Inflammatory macrophage (primary cell): ENCODE measurements at places on chromosomes 6 and 20.

DNA sequence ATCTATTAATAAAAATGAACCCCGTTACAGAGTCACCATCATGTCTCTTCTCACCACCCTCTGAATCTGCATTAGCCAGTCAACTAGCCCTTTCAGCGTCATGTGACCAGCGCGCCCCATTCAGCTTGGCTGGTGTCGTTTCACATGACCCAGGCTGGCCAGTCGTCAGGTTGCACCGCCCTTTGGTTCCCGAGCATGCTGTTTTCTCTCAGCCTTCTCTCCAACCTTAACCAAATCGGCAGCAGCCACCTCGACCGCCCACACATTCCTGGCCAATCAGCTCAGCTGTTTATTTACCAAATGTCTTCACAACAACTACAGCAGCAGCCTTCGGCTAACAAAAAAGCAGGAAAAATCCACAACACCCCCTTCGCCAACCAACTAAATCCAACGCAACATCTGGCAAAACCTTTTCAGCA, 5.6 kb downstream of the SRSF3 start:
- no peak for DNase-seq

DNA sequence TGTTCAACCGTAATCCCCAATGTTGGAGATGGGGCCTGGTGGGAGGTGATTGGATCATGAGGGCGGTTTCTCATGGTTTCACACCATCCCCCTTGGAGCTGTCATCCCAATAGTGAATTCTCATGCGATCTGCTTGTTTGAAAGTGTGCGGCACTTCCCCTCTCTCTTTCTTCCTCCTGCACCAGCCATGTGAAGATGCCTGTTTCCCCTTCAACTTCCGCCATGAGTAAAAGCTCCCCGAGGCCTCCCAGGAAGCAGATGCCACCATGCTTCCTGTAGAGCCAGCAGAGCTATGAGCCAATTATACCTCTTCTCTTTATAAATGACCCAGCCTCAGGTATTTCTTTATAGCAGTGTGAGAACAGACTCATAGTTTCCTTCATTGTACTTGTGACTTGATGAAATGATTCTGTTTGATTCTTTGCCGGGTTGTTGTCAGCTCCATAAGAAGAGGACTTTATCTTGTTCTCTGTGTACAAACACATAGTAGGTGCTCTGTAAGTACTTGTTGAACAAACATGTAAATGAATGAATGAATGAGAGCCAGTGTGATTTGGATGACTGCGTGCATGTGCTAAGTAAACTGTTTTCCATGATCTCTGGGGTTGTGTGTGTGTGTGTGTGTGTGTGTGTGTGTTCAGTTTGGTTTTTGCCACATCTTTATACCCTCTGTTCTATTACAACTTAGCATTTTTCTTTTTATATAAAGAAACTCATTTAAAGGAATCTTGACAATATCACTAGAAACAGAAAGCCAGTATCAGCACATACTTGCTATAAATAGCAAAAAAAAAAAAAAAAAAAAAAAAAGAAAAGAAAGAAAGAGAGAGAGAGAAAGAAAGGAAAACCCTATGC, 22.5 kb upstream of the PTGIS start:
- DNase-seq, result peak; percentile 32

DNA sequence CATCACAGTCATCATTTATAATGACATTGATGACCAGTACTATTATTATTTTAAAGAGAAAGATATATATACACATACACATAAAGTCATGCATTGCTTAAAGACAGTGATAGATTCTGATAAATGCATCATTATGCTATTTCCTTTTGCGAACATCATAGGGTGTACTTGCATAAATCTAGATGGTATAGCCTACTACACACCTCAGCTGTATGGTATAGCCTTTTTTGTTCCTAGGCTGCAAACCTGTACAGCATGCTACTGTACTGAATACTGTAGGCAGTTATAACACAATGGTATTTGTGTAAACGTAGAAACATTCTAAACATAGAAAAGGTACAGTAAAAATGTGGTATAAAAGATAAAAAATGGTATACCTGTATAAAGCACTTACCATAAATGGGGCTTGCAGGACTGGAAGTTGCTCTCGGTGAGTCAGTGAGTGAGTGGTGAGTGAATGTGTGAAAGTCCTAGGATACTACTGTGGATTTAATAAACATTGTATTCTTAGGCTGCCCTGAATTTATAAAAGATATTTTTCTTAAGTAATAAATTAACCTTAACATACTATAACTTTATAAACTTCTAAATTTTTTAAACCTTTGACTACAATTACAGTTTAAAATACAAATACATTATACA, 23.9 kb downstream of the QKI start:
- DNase-seq, result no peak

DNA sequence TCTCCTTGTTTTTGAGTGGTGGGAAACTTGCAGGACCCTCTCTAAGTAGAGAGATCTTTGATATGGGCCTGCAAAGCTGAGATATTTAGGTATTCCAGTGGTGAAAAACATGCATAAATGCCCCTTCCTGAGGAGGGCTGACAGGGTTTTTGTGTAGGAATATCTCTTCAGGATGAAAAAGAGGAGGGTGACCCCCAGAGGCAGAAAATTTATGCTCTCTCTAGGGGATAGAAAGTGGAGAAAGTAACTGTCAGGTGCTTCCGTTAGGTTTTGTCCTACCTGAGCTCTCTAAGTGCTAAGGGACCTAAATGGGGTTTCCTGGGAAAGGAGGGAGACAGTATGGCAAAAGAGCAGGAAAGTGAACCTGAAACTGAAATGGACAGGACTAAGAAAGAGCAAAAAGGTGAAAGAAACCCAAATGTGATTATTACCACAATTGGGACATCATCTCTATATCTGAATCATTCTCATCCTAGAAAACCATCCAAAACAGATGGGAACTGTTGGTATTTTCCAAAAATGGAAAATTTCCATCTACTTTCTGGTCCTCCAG, 2.0 kb downstream of the COL19A1 start:
- DNase-seq, result no peak

DNA sequence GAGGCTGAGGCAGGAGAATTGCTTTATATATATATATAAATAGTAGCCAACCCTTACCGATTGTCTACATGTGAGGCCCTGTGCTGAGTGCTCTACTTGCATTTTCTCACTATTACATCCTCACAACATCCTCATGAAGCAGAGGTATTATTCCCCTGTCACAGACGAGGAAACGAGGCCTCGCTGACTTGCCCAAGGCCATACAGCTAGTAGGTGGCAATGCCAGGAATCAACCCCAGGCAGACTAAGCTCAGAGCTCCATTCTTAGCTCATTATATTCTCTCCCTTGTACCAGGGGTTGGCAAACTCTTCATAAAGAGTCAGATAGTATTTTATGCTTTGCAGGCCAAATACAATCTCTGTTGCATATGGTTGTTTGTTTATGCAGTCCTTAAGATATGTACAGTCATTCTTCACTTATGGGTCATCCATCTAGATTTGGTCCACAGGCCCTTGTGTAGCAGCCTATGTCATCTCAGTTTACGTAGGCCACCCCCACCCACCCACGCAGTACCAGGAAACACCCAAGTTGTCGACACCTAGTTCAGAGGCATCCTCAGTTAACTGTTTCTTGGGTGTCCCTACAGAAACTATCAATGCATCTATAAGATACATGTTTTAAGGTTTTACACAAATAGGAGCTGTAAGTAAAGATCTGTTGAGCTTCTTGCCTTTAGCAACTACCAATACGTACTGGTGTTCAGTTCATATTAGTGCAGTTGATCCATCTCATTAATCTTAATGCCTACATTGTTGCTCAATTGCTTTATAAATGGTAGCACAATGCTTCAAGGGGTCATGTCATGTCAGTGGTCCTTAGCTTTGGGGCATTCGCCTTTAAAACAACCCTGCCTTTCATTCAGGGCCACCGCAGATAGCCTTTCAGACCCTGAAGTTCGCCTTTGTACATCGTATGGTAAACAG, 3.0 kb downstream of the CASS4 start:
- no peak for DNase-seq

DNA sequence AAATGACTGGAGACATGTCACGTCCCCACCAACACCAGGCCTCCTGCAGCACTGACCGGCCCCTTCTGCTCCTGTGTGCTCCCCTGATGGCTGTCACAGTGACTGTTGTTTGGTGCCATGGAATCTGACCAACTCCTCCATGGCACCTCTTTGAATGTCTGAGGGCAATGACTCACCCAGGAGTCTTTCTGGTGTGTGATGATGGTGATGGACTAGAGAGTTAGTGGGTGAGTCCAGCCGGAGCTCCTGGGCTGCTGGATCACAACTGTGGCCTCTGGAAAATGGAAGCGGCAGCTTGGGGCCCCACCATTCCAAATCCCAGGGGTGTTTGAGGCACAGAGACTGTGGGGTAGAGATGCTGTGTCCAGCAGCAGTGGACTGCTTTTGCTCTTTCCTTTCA, 133.3 kb downstream of the TFAP2C start:
- no peak for DNase-seq

DNA sequence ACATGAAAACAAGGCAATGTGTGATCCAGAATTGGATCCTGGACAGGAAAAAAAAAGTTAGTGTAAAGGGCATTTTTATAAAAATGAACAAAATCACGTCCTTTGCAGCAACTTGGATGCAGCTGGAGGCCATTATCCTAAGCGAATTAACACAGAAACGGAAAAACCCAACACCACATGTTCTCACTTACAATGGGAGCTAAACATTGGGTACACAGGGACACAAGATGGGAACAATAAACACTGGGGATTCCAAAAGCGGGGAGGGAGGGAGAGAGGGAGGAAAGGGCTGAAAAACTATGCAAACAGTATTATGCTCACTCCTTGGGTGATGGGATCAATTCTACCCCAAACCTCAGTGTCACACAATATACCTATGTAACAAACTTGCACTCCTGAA, 91.4 kb upstream of the BTBD3 start:
- no peak for DNase-seq

GRCh38 chr6:67009818-67010217, 1302.8 kb upstream of the EYS start:
- no peak for DNase-seq

GRCh38 chr6:13794184-13794583, 20.2 kb downstream of the MCUR1 start:
- DNase-seq, result no peak
